ENCODE measurements at places on chromosomes 6 and 20.

DNA sequence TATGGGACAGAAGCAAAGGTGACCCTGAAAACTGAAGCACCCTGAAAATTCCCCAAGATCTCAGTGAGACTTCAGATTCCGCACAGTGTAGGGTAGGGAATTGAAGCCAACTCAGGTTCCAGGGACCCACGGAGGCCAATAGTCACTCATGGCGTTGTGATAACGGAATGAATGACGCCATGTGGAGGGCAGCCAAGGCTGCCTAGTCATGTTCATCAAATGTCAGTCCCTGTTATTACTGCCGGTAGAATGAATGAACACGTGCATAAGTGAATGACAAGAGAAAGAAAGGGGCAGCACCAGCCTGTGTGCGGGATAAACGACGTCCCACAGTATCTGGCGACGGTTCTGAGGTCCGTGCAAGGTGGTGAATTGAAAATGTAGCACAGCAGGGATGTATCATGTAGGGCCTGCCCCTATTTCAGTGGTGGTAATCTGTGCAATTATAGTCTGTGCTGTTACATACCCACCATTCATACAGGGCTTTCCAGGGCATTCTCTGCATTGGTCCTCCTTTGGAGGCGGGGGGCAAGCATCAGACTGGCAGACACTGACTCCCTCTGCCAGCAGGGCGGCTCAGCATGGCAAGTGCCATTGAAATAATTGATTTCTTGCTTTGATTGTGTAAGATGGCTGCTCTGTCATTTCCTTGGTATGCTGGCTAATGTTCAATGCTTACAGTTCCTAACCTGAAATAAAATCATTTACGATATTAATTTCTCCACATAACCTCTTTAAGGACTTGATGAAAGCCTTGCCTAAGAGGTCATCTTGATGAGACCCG lies 386.9 kb downstream of the CDH4 start:
- DNase-seq = no peak

DNA sequence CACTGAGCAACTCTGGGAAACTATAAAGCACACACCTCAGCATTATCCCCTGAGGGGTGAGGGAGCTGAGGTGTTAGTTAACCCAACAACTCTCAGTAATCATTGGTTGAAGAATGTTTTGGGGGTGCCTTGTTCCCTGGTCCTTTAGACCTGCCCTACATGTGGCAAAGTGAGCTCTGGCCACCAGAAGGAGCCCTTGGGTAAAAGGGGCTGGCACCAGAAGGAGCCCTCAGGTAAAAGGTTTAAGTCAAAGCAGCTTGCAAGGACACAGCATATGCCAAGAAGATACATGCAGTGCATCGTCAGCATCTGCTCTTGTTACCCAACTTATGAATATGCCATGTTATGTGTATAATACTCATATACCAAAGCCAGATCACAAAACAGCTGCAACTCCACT lies 1081.7 kb downstream of the KIF16B start:
- DNase-seq = no peak

DNA sequence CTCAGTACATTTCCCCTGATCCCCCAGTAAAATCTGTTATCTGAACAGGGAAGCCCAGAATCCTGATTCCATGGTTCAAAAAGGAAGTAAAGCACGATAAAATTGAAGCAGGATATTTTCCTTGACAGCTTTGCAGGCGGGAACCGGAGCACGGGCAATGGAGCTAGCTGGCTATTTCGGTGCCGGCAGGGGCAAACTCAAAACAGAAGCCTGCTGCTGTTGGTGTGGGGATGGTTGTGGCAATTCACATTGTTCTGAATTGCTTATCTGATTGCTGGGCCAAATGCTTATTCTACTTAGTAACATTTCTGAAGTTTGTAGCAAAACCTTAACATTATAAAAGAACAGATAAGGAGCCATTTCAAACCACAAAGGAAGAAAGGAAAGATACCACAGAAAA lies 172.4 kb downstream of the MMS22L start:
- no peak for DNase-seq

DNA sequence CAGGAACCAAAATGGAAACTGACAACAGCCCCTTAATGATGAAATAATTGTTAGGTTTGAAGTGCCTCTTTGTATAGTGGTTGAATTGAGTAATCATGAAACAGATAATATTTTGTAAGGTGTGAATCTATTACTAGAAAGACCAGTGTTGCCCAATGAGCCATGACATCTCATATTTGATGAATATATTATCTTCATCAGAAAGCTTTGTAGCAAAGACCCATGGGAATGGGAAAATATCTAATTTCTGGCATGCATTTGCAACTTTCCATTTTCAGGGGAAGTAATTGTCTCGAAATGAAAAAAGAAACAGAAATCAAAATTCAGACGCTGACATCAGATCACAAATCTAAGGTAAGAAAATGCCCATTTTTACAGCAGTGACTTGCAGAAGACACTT lies 57.3 kb upstream of the LAMP5 start:
- no peak for DNase-seq

DNA sequence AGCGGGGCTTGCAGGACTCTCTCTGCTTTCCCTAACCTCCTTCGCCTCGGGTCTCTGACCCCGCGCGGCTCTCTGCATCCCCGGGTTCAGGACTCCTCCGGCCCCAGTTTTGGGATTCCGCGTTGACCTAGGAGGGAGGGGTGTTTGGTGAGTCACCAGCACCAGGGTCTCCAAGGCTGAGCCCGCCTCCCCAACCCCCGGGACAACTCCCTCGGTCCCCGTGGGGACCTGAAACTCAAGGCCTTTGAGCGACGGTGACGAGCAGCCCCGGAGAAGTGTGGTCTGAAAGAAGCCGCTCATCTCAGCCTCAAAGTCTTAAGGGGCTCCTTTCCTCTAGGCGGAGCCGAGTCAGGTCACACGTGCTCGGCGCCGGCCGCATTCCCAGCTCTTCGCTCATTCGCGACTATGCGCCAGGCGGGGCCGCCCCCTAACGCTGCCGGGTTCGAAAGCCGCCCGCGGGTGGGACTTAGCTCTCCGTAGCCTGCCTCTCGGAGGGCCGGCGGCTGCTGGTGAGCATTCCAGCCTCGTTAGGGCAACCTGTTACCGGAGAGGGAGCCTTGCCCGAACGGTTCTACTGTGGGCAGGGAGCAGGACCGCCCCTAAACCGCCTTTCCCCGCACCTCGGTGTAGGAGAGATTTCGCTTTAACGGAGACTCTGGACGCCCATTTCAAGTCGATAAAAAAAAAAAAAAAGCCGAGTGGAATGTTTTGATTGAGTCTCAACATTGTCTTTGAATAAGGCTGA lies 3.0 kb upstream of the PRDM13 start:
- DNase-seq = no peak

Measured in AG09319 (cell line).